Left renal cortex interstitium (tissue), 4 donors: ENCODE measurements at places on chromosomes 4 and X. TPM values are rescaled to one million over a fixed set of nuclear protein-coding genes. Genes with fewer than 3 reads are reported as not detected.

DNA sequence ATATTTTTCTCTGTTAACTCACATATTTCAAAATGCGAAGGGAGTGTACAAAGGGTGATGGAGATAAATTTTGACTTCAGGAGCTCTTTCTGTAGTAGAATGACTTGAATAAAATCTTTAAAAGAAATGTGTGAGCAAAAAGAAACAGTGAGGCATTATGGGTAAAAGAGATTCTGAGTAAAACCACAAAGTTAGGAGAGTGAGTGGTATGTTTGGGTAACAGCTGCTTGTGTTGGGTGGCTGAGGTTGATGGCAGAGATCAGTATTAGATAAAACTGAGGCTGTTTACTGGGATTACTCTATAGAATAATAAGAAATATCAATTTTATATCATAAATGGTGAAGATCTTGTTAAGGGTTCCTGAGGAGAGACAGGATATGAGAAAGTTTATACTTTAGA is 434.2 kb upstream of the AMOT start:
- no peak for DNase-seq

- no peak for DNase-seq
Observed at GRCh38 chrX:25028726-25029125, 13.0 kb upstream of the ARX start.

- DNase-seq: no peak
Observed at GRCh38 chrX:734362-734761, 103.8 kb downstream of the SHOX start.

GRCh38 chr4:78666830-78667258 is 109.3 kb upstream of the BMP2K start:
- no peak for DNase-seq

- DNase-seq: no peak
Observed at GRCh38 chr4:73603271-73603710, 16.9 kb downstream of the RASSF6 start.

DNA sequence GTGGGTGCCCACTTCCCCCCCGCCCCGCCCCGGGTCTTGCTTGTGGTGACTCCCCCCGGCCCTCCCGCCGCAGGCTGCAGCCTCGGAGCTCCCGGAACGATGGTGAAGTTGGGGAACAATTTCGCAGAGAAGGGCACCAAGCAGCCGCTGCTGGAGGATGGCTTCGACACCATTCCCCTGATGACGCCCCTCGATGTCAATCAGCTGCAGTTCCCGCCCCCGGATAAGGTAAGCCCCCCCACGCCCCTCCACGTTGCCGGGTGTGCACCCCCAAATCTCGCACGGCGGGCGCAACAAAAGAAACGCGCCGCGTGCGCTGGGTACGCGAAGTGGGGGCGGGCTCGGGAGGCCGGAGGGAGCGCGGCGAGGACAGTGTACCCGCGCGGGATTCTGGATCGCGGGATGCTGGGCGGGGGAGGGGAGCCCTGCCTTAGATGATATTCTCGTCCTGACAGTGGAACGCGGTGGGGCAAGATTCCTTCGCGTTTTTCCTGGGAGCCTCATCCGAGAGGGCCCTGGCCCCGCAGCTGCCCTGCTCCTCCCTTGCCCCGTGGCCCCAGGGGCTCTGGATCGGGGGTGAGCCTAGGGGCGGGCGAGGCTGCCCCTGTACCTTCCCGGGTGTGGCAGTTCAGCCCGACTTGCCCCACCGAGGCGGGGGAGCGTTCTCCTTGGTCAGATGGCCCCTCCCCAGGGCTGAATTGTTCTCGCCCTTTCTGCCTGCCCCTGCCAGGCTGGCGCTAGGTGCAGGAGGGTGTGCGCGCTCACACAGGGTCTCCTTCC is 819 bp downstream of the NSG1 start:
- DNase-seq: no peak

GRCh38 chrX:96004386-96004785 is 680.3 kb upstream of the DIAPH2 start:
- DNase-seq: no peak

- DNase-seq: peak; percentile 17
Observed at GRCh38 chr4:121252224-121252806, 88.2 kb upstream of the TNIP3 start.

DNA sequence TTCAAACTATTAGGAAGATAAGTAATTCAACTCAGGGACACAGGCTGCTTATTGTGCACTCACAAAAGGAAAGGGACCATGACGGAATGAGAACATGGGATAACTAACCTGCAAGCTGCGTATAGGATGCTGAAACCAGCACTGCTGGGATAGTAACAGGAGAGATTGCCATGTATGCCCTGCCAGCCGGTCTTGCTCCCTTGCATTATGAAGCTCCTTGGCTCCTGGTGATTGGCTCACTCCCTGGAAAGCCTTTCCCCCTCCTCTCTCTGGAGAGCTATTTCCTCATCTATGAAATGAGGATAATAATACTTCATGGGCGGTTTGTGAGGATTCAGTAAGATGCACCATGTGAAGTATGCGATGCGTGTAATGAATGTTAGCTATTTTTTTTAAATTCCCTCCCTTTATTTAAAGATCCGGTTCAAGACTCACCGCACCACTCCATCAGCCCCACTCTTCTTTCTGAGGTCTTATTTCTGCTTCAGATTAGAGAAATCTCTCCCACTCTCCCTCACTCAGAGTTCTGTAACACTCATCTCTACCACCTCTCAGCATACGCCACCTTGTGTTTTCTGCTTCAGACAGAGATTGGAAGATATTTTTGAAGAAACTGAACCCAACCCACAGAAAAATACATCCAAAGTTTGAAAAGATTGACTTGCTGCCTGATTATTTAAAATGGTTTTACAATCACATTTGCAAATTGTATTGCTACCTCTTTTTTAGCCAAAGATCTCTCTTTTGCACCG is 18.4 kb downstream of the MSMO1 start:
- no peak for DNase-seq

DNA sequence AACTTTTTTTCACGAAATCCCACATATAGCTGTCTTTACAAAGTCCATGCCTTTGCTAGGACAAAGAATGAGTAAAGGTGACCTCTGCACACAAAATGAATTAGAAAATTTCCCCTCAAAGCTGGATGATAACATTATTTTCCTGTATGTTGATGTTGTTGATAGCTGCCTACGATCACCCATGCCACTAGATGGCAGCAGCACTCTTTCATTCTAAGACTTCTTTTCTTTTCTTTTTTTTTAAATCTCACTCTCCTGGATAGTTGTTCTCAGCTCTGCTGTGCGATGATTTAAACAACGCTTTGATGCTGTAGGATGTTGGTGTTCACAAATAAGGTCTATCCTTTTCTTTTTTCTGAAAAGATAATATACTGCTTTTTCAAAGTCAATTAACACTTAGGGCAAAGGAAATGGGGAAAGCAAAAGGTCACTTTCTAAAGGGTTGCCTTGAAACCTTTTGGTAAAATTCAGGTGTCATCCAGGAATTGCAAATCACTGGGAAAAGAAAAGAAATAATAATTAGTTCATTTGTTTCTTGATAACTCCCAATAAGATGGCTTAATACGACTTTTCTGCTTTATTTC is 266.8 kb downstream of the C4orf33 start:
- peak; percentile 51 for DNase-seq

GRCh38 chrX:74925225-74926088 is at the start of gene NEXMIF:
Gene NEXMIF (minus strand): TSS chrX:74925452.
- DNase-seq: peak; percentile 9

- no peak for DNase-seq
Observed at GRCh38 chr4:173045571-173045970, 123.0 kb upstream of the GALNT7 start.

DNA sequence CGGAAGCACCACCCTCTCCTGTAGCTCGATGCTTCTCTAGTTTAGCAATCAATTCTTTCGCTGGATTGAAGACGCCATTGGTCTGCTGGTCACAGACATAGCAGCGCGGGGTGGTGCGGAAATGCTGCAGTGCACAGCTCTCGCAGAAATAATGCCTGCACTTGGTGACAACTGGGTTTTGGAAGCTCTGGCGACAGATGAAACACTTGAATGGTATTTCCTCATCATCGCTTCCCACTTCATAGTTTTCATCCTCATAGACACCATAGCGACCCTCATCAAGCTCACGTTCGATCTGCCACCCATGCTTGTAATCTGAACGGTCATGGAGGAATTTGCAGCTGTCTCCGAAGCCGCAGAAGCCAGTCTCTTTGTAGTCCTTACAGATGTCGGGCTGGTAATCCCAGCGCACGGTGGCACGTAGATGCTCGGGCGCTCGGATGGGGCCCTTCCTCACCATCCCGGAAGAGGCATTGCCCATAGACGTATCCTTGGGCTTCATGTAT is 854 bp downstream of the RNF113A start:
- no peak for DNase-seq

DNA sequence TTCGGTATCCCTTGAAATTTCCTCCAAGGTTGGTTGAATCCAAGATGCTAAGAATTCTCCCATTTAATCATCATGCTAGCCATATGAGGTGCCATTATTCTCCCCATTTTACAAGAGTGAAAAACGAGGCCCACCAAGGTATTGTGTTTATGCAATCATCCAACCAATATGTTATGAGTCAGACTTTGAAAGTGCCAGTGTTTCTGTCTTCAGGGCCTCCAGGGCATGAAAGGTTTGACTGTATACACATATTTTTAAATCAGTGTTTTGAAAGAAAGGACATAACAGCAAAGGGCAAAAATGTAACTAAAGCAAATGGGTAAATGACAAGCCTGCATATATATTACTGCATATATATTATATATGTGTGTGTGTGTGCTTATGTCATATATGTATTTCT is 541.2 kb upstream of the SMIM31 start:
- no peak for DNase-seq

- no peak for DNase-seq
Observed at GRCh38 chr4:10129196-10130177, 12.9 kb upstream of the WDR1 start.

GRCh38 chrX:40809210-40809609 is 73.9 kb upstream of the MED14 start:
- no peak for DNase-seq

DNA sequence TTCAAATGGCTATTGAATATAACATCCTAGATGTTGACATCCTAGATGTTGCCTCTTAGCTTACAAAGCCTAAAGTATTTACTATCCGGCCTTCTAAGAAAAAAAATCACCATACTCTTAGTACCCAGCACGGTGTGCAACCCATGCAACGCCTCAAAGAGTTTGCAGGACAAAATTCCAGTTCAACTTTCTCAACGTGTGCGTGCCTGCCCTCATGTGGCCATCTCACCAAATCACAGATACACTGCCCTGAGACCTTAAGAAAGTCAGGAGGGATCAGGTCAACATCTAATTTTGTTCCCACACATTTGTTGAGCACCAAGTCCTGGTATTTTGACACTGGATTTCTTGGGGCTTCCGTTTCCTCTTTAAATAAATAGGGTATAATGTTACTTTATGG is 68.3 kb downstream of the CRMP1 start:
- no peak for DNase-seq

DNA sequence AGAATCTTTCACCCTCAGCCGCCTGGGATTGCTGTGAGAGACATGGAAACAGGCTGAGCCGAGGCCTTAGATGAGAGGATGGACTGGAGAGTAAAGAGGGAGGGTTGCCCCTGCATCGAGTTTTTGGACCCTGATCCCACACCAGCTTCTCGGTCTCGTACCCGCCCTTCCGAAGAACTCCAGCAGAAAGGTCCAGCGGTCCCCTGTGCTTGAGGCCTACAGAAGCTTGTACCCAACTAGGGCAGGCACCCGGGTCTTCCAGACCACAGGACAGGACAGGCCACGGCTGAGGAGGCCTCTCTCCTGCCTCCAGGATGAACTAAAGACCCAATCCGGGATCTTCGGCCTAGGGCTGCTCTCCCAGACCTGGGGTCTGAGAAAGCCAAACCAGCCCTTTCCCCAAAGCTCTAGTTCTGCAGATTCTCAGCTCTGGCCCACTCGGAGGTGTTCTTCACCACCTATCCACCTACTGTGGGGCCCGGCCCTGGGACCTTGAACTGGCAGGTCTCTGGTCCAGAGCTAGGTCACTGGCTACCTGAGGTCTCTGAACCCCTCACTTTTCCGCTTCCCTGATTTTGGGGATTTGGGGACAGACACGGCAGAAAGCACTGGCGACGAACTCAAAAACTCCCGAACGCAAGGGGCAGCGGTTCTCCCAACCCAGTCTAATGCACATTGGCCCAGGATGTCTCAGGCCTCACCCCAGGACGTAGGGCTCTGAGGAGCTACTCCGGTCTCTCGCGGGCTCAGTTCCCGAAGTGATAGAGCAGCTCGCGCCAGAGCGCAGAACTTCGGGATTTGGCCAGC is 1.1 kb downstream of the NKX3-2 start:
- no peak for DNase-seq

- no peak for DNase-seq
Observed at GRCh38 chr4:113586072-113586471, 175.5 kb downstream of the CAMK2D start.

- no peak for DNase-seq
Observed at GRCh38 chr4:14790494-14790893, 211.8 kb upstream of the CPEB2 start.

GRCh38 chrX:154654372-154654771 is 993 bp upstream of the CTAG2 start:
- DNase-seq: no peak

GRCh38 chrX:109886122-109886761 is 116.7 kb upstream of the TMEM164 start:
- DNase-seq: no peak

DNA sequence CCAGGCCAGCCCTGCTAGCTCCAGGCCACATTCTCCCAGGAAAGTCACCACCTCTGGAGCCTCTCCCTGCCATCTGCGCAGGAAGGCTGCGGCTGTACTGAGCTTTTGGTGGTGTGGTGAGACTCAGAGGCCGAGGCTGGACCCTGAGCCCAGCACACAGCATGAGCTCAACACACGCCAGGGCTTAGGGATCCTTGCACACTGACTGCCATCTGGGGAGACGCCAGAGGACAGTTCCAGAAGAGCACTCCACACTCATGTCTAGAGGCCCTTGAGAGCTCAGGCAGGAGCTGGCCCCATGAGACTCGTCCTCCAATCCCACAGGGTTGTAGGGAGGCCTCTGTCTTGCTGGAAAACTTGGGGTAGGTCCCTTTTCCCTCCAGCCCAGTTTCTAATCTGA is 40.6 kb downstream of the ABLIM2 start:
- DNase-seq: no peak

- DNase-seq: no peak
Observed at GRCh38 chrX:130793975-130794374, 109.0 kb downstream of the ENOX2 start.

GRCh38 chr4:14831416-14831815 is 170.9 kb upstream of the CPEB2 start:
- DNase-seq: no peak

DNA sequence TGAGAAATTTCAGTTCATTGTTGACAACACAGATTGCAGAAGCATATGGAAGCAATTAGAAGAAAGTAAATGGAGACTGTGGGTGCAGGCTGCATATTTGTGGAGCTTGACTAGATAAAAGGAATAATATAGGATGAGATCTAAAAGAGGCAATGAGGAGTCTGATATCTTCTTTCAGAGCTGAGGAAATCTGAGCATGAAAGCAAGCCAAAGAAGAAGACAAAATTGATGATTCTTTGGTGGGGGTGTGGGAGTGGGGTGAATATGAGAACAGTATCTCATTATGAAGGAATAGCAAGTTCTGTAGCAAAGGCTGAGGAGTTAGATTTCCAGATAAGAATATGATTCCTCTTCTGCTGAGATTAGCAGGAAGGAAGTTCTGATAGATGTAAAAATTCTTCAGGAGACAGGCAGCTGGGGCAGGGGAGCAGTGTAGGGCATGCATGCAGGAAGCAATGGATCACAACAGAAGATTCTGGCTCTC is 6.1 kb upstream of the PDHA2 start:
- DNase-seq: peak; percentile 13

UCP1 gene
- 0.10 TPM for polyA plus RNA-seq

FGA gene
- 0.33 TPM for polyA plus RNA-seq

MAGEA2 gene
- not detected for polyA plus RNA-seq

DMP1 gene
- not detected for polyA plus RNA-seq

AMTN gene
- polyA plus RNA-seq: not detected

PWWP3B gene
- 3.1 TPM for polyA plus RNA-seq

GAGE12J gene
- polyA plus RNA-seq: not detected

RNF150 gene
- 27.1 TPM for polyA plus RNA-seq
